ENCODE measurements at places on chromosomes 12 and 14. TPM values are rescaled to one million over a fixed set of nuclear protein-coding genes. Genes with fewer than 3 reads are reported as not detected.

DNA sequence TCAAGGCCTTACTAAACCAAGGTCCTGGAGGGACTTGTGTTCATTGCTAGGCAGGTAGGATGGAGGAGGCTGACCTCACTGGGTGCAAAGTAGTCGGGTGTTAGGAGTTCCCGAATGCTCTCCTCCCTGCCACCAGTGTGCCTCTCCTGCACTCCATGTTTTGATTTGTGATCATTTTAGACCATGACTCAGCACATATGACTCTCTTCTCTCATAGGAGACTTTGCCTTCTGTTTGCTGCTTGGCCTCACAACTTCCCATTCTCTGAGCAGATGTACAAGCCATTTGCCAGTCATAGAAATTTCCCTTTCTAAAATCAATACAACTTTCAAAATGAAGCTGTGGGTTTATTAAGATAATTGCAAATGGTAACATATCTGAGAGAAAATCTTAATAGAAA lies 46.6 kb upstream of the LRIG3 start:
- H3K36me3 ChIP-seq, result no peaks in the 10 kb centered on the region
- no peaks in the 10 kb centered on the region for H3K4me1 ChIP-seq
- H3K27me3 ChIP-seq, result no peaks in the 10 kb centered on the region

- no peak overlapping the region for H3K27ac ChIP-seq
- H3K4me1 ChIP-seq, result no peaks in the 10 kb centered on the region
- H3K4me3 ChIP-seq, result no peak overlapping the region
- no peaks in the 10 kb centered on the region for H3K27me3 ChIP-seq
Observed at GRCh38 chr12:104641862-104642261, 185.1 kb downstream of the CHST11 start.

- no peaks in the 10 kb centered on the region for H3K27me3 ChIP-seq
- peak overlapping the region; percentile 63 for H3K4me3 ChIP-seq
- no peaks in the 10 kb centered on the region for H3K4me1 ChIP-seq
- no peak for DNase-seq
- H3K36me3 ChIP-seq, result no peaks in the 10 kb centered on the region
Observed at GRCh38 chr12:21438643-21439042, 1.2 kb downstream of the PYROXD1 start.

GRCh38 chr12:22766911-22767420 lies 142.0 kb downstream of the ETNK1 start:
- H3K36me3 ChIP-seq, result no peaks in the 10 kb centered on the region
- H3K27ac ChIP-seq, result no peak overlapping the region
- no peaks in the 10 kb centered on the region for H3K4me1 ChIP-seq
- no peaks in the 10 kb centered on the region for H3K27me3 ChIP-seq

DNA sequence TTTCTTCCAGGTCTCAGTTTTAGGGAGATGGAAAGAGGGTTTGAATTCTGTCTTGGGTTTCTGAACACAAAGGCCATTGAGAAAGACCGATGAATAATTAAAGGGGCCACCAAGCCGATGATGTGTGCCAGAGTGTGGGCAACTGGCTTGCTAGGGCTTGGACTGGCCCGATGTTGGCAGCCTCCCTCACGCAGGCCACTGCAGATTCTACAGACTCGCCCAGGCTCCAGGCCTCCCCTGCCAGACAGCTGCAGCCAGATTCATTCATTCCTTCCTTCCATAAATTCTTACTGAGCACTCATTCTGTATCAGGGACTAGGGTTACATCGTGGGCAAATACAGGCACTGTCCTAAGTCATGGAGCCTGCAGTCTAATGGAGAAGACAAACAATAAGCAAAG lies 34.9 kb downstream of the ACTN1 start:
- H3K27me3 ChIP-seq, result no peaks in the 10 kb centered on the region
- H3K36me3 ChIP-seq, result no peaks in the 10 kb centered on the region
- H3K4me1 ChIP-seq, result peaks cover 100% of the 10 kb centered on the region
- DNase-seq, result no peak

DNA sequence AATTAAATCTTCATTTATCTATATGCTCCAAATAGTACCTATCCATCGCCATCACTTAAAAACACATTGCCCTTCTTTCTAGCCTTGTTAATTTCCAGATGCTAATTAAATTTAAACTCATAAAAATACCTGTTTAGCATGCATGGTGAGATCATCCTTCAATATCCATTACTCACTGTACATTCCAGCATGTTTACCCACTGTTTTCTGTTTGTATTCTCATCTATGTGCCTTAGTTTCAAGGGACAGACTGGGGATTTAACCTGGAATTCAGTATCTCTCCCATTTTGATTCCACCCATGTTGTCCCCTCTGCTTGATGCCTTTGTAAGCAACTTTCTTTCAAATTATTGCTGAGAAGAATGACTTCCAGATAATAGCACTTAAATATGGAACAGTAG lies 208.0 kb downstream of the SPTSSA start:
- H3K4me1 ChIP-seq, result peaks cover 22% of the 10 kb centered on the region
- DNase-seq, result no peak
- H3K36me3 ChIP-seq, result no peaks in the 10 kb centered on the region
- no peak overlapping the region for H3K4me3 ChIP-seq
- no peak overlapping the region for H3K27ac ChIP-seq

- no peak for DNase-seq
- peaks cover 5% of the 10 kb centered on the region for H3K4me1 ChIP-seq
- H3K27ac ChIP-seq, result no peak overlapping the region
Observed at GRCh38 chr12:98754095-98754494, 109.0 kb downstream of the APAF1 start.

DNA sequence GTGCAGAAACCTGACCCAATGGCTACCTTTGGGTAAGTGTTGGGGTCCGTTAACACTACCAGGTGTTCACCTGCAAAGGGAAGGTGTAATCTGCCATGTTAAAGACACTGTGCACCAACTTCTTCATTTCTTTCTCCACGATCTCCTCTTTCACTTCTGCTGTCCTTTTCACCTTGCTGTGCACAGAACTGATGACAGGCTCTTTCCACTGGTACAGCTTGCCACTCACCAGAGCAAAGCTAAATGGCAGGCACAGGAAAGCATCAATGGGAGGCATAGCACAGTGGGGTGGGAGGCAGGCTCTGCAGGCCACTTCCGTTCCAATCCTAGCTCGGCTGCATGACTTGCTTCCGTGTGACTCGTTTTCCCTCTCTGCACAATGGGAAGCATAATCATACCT lies 2.6 kb upstream of the C12orf76 start:
- H3K27ac ChIP-seq, result no peak overlapping the region
- H3K36me3 ChIP-seq, result no peaks in the 10 kb centered on the region
- H3K4me1 ChIP-seq, result peaks cover 24% of the 10 kb centered on the region
- no peak for DNase-seq

DNA sequence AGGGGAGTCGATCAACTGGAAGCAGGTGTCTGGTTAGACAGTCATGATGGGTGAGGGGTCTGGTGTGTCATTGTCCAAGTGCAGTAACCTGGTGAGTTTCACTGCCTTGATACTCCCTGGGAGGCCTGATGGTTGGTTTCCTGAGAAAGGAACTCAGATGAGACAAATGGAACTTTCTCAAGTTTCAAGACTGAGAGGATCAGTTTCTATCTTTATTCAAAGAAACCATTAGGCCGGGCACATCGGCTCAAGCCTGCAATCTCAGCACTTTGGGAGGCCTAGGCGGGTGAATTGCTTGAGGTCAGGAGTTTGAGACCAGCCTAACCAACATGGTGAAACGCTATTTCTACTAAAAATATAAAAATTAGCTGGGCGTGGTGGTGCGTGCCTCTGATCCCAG lies 776.1 kb downstream of the AACS start:
- H3K36me3 ChIP-seq, result no peaks in the 10 kb centered on the region
- H3K4me3 ChIP-seq, result no peak overlapping the region

- no peaks in the 10 kb centered on the region for H3K36me3 ChIP-seq
- H3K4me3 ChIP-seq, result no peak overlapping the region
- H3K27me3 ChIP-seq, result no peaks in the 10 kb centered on the region
- DNase-seq, result no peak
Observed at GRCh38 chr14:22403296-22403695, 185.7 kb downstream of the DAD1 start.

- no peak overlapping the region for H3K4me3 ChIP-seq
- H3K27ac ChIP-seq, result no peak overlapping the region
- no peaks in the 10 kb centered on the region for H3K27me3 ChIP-seq
- DNase-seq, result no peak
- H3K36me3 ChIP-seq, result no peaks in the 10 kb centered on the region
- peaks cover 7% of the 10 kb centered on the region for H3K4me1 ChIP-seq
Observed at GRCh38 chr12:104199964-104200363, 15.6 kb upstream of the TXNRD1 start.

- H3K27ac ChIP-seq, result no peak overlapping the region
- H3K4me1 ChIP-seq, result no peaks in the 10 kb centered on the region
- no peak overlapping the region for H3K4me3 ChIP-seq
- H3K27me3 ChIP-seq, result no peaks in the 10 kb centered on the region
- H3K36me3 ChIP-seq, result no peaks in the 10 kb centered on the region
Observed at GRCh38 chr14:33420051-33420627, 481.5 kb downstream of the NPAS3 start.

DNA sequence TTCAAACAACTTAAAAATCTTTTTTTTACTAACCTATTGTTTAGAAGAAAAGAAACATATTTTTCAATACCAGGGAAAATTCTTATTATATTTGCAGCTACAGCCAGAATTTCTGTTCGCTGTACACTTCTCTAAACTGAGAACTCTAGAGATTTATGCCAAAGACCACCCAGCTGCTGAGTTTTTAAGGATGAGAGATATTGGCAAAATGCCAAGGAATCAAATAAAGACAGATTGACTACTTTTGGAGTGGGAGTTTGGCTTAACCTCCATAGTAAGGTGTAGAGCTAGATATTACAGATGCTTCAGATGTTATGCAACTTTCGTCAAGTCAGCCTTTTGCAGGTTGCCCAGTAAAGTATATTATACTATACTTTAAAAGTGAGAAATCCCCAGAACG lies 71.8 kb downstream of the TTLL5 start:
- no peak overlapping the region for H3K27ac ChIP-seq
- peaks cover 18% of the 10 kb centered on the region for H3K36me3 ChIP-seq
- H3K27me3 ChIP-seq, result no peaks in the 10 kb centered on the region
- no peak for DNase-seq

DNA sequence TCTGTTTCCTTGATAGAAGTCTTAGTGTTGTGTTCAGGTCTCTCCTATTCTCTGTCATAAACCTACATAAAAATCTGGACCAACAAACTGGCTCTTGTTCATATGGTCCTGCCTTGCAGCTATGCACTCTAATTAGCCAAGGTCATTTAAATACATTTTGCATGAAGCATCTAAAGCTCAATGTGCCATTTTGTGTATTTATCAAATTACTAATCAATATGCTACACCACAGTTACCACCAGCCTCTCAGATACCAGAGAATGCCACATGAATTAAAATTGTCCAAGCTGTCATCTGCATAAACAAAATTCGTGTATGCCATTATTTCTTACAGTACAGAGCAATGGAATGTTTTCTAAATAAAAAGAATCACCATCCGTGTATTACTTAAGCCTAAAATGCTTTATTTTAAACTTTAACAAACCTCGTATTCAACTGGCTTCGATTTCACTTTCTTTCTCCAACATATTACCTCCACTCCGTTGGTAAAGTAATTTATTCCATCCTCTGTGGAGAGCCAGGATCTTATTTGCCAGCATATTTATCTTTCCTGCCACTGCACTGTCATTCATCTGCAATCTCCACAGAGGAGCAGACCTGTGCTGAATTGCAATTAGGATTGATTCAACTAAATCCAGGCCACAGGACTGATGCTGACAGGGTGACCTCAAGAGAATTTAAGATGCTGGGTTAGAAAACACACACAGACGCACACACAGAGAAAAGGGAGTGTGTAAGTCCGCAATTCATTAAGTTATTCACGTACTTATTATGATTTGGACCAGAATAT lies 284.1 kb upstream of the FOXG1 start:
- no peak for DNase-seq
- no peak overlapping the region for H3K27ac ChIP-seq
- H3K36me3 ChIP-seq, result no peaks in the 10 kb centered on the region

DNA sequence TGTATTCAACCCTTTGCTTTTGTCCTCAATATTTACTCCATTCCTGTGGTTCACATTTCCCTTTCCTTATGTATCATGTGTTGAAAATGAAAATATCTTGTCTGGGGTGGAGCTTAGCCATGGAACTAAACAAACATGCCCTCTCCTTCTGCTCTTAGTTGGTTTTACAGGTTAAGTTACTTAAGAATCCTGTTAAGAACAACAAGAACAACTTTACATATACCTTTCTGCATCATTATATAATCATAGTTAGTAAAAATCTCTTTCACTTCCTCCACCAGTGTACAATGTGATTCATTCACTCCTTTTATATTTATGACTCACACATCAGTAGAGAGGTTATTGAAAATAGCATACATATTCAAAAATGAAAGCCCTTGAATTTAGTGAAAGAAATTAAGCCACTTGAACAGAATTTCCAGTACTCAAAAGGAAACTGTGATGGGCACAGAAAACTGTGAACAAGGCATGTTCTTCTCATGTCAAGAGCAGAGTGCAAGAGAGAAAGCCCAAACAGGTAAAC lies 307.7 kb downstream of the CCDC91 start:
- H3K4me1 ChIP-seq, result peaks cover 4% of the 10 kb centered on the region
- no peak for DNase-seq
- H3K27ac ChIP-seq, result no peak overlapping the region
- no peak overlapping the region for H3K4me3 ChIP-seq

DNA sequence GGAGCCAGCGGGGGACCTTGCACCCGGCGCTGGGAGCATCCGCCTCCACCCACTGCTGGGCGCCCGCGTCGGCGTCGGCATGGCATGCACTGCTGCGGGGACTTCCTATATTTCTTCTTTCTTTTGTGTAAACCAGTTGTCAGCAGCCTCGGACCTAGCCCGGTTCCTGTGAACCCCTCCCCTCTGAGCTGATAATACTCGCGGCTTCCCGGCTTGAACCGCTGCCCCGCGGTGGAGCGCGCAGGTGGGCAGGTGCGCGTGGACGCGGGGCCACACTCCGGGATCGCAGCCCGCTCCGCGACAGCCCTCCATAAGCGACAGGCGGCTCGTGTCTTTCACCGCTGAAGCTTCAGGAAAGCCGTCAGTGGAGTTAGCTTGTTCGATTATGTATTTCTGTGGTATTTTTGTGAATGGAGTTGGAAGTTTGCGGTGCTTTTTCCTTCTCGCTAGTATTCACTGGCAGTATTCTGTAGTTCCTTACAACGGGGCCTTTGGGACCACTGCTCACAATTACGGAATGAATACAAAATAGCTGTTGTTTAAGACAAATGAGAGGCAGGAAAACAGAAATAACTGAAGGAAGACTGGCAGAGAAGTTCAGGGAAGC lies 870 bp downstream of the BMAL2 start:
- peak; percentile 67 for DNase-seq
- peak overlapping the region; percentile 31 for H3K27ac ChIP-seq
- H3K36me3 ChIP-seq, result no peaks in the 10 kb centered on the region
- no peaks in the 10 kb centered on the region for H3K27me3 ChIP-seq
- H3K4me1 ChIP-seq, result peaks cover 29% of the 10 kb centered on the region
- H3K4me3 ChIP-seq, result peak overlapping the region; percentile 36

Gene CD27
- 0.81 TPM for total RNA-seq

Gene GZMH
- total RNA-seq, result not detected

Gene SLC22A17
- 28.6 TPM for total RNA-seq

Gene IGFBP6
- 444 TPM for total RNA-seq

Gene COL2A1
- not detected for total RNA-seq

Gene PTGDR
- not detected for total RNA-seq

Gene SOX5
- 10.4 TPM for total RNA-seq

Gene KRT79
- not detected for total RNA-seq

Gene FAR2
- 11.4 TPM for total RNA-seq

Gene TRHDE
- 2.9 TPM for total RNA-seq

Gene PRR4
- 4.4 TPM for total RNA-seq

Gene PPHLN1
- 62.7 TPM for total RNA-seq
